ENCODE measurements at places on chromosomes 16 and 17.

DNA sequence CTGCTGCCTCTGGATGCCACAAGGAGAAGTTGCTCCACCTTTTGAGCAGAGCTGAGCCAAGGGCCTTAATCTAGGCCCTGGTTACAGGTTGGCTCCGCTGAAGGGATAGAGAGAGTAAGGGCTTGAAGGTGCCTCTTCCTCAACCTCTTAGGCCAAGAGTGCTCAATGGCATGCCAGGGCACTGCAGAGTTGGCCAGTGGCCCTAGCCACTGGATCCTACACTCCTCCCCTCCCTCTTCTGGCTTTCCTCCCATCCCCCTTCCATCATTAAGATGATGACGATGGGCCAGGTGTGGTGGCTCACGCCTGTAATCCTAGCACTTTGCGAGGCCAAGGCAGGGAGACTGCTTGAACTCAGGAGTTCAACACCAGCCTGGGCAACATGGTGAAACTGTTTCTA lies 50.5 kb downstream of the MYO18A start:
- no peak for DNase-seq

GRCh38 chr16:67278773-67279295 lies 498 bp upstream of the PLEKHG4 start:
- peak; percentile 66 for DNase-seq

GRCh38 chr16:75048530-75048929 lies 49.7 kb downstream of the ZNRF1 start:
- DNase-seq = no peak

DNA sequence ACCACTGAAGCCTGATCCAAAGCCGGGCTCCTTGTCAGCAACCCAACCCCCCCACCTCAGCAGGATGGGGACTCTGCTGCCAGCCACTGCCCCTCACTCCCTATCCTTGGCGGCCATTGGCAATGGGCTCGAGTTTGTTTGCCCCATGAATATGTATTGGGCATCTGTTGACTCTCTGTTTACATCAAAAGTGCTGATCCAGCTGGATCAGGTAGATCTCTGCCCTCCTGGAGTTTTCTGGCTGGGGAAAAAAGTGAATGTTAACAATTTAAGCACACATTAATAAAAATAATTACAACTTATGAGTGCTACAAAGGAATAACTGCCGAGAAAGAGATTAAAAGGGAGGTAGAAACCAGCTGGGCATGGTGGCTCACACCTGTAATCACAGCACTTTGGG lies 62.5 kb downstream of the ATP2C2 start:
- DNase-seq = no peak

DNA sequence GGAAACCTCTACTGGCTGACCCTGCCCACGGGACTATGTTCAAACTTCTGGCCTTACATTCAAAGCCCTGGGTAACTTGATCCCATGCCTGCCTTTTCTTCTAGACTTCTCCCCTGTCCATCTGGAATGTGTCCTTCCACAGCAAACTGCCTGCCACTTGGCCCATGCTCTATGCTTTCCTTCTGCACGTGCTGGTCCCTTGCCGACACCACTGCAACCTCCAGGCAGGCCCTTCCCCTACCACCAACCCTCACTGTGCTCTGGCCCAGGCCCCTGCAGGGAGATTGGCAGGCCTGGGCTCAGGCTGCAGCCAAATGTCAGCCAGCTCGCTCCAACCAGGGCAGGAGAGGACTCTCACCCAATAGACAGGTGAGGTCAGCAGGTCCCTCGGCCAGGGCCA lies 11.0 kb downstream of the HSD11B2 start:
- no peak for DNase-seq

GRCh38 chr17:62644487-62645173 lies 17.2 kb downstream of the MRC2 start:
- DNase-seq = no peak

- no peak for DNase-seq
Observed at GRCh38 chr16:75286389-75286788, 35.0 kb upstream of the BCAR1 start.

DNA sequence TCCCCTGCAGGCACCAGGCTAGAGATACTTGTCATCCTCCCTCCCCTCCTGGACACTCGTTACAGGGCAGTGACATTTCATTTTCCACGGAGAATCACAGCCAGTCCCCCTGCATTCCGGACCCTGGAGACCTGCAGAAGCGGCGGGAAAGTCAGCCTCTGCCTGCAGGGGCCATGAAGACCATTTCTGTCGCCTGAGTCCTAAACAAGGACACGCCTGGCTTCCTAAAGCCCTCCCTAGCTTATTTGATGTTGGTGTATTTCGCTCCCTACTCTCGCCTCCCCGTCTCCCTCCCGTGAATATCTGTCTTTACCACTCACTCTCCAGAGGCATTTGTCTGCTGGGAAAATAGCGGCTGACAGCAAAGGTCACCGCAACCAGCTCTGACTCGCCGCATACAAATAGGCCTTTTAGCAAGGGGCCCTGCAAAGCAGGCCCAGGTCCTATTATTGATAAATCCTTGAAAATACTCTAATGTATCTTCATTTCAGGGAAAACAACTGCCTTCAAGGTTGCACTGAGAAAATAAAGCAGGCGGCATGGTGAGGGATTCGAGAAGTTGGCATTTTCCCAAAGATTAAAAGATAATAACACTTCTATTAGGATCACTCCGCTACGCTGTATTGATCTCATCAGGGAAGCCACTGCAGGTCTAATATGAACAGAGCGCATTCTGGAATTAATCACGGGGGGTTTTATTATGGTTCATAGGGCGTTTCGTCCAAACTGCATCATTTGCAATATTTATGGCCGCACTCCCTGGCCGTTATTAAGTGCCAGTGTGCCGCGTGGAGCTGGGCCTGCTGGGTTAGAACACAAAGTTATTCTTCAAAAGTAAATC lies 447.1 kb upstream of the CDH5 start:
- no peak for DNase-seq

DNA sequence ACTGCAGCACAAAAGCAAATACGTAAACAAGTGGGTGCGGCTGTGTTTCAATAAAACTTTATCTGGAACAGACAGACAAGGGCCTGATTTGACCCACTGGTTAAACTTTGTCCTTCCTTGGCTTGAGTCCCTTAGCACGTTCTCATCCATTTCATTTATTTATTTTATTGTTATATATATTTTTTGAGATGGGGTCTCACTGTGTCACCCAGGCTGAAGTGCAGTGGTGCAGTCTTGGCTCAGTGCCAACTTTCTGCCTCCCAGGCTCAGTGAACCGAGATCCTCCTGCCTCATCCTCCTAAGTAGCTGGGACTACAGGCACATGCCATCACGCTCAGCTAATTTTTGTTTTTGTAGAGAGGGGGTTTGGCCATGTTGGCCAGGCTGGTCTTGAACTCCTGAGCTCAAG lies 64.3 kb downstream of the MYH11 start:
- DNase-seq = no peak

- peak; percentile 21 for DNase-seq
Observed at GRCh38 chr16:80564394-80564793, 23.6 kb downstream of the DYNLRB2 start.

GRCh38 chr17:45294506-45294905 lies 22.3 kb downstream of the MAP3K14 start:
- no peak for DNase-seq

GRCh38 chr17:17058304-17058703 lies 16.0 kb downstream of the MPRIP start:
- no peak for DNase-seq

DNA sequence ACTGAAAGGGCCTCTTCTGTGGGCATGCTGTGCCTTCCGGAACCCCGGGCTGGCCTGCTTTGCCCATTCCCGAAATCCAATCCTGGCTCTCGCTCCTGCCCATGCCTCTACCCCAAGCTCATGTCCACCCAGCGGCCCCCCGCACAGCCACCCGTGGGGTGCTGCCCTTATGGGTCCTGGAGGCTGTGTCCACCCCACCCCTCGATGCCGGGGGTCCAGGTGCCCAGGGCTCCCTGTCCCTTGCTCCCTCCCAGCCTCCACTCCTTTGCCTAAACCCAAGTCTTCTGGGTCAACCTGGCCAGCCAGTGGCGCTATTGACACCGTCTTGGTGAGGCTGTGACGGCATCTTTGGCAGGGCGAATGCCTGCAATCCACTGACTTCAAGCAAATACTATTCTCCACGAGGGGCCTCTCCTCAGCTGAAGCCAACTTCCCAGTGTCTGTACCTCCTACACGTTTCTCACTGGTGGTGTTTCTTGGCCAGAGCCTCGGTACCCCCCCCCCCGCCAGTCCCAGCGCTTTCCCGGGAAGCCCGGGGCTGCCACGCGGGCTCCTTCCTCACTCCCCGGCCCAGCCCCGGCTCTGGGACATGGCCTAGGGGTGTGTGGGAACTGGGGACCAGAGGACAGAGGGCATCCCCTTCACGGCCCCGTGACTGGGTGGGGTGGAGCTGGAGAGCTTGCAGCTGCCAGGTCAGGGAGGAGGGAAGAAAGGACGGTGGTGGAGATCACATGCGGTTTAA lies 12.2 kb upstream of the DUS1L start:
- DNase-seq = no peak

GRCh38 chr16:885391-885790 lies 84.9 kb upstream of the GNG13 start:
- no peak for DNase-seq

DNA sequence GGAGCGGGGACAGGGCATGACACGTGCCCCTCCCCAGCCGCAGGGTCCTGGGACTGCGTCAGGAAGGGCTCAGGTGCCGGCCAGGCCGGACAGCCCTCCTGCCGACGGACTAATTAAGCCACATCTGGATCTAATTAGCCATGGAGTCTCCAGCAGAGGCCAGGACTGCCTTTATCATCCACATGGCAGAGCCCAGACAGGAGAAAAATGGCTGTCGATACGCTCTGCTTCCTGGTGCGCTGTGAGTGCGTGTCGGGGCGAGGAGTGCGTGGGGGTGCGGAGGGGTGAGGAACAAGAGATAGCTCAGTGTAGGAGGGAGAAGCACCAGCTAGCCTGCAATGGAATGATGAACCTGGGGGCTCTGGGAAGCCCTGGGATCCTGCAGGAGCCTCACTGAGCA lies 218.8 kb downstream of the IRF8 start:
- no peak for DNase-seq

DNA sequence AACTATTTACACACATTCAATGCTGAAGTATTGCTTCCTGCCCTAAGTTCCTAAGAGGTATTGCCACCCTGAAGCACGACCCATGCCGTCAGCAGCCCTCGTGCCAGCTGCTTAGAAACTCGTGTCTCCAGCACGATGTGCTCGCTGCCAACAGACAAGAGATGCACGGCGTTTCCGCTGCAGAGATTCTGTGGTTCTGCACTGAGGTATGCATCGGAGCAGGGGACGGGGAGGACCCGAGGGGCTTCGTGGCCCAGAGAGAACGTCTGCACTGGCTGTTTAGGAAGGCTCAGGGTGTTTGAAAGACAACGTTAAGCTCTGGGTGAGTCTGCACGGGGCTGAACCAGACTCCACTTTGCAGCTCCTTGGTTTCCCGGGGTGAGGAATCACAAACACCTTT lies 82.7 kb upstream of the CREBBP start:
- DNase-seq = peak; percentile 8

GRCh38 chr17:42525221-42525620 lies 10.8 kb upstream of the NAGLU start:
- DNase-seq = no peak

DNA sequence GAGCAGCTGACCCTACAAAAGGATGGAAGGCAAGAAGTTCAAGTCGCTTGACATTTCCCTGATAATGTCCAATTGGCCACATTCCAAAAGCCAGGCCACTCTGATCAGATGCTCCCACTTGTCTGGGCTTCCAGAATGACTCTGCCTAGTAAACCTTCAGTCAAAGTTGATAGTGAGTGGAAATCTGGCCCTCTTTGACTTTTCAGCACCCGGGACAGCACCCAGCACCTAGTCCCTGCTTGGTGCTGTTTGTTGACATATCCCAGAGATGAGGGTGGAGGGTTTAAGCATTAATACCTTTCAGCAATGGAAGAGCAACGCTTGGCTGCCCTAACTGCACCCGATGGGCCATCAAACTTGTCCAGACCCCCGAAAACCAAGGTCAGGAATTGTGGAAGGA lies 131.3 kb downstream of the AIPL1 start:
- DNase-seq = peak; percentile 8

DNA sequence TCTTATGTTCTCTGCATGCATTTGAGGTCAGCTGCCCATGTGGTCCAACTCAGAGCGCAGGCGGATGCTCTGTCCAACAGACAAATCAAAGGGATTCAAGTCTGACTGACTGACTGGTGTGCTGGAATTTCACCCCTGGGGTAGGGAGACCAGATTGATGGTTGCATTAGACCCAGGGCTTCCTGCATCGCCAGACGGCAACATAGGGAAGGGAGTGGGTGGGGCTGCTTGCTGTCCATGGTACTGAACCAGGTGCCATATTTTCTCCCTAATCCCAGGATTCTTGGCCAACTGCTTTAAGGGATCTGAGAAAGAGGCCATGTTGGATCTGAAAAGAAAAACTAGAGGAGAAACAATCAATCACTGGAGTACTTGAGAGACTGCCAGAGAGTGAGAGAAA lies 332.0 kb downstream of the XYLT1 start:
- DNase-seq = no peak

- DNase-seq = no peak
Observed at GRCh38 chr16:53323924-53324323, 110.3 kb upstream of the RBL2 start.

- DNase-seq = no peak
Observed at GRCh38 chr17:72898725-72899124, 193.8 kb downstream of the SLC39A11 start.

- DNase-seq = no peak
Observed at GRCh38 chr16:81848306-81848853, 69.3 kb downstream of the PLCG2 start.

DNA sequence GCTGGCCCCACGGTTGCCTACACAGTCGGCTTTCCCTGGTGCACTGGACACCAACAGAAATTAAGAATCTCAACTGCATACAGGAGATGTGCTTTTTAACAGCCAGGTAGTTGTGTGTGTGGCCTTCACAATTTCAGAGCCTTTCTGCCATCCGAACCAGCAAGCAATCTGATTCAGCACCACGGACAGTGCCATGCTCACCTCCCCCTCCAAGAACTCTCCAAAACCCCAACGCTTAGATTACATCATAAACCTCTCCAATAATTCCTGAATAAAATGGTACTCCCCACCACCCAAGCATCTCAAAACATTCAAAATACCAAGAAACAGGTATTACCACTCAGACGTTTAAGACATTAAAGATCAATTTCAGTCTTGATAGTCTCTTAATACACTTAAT lies 31.8 kb downstream of the USP7 start:
- DNase-seq = no peak

DNA sequence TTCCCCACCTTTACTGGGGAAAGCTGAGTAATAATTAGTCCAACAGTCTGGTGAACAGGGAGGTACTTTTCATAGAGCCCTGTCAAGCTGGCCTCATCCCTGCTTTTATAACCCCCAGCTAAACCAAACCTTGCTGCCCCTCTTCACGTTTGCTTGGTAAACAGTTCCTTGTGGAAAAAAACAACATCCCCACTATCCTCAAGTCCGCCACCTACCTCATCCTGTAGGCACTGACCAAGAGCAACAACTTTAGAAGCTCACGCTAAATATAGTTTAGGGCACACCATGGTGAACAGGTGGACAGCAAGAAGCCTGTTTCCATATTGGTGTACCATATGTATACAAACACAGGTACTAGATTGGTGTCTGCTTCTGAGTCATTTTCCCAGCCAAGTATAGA lies 16.5 kb downstream of the NFE2L1 start:
- no peak for DNase-seq

Measured in activated CD4-positive, alpha-beta T cell treated with anti-CD3 and anti-CD28 coated beads, Interleukin-10, Interleukin-2, amounts not matched to agents 100 ng/mL and 50 ng/mL, durations not matched to agents 16 hours and 8 hours (primary cell).